GM23248 (cell line): ENCODE measurements at places on chromosomes 5 and 9. TPM values are rescaled to one million over a fixed set of nuclear protein-coding genes. Genes with fewer than 3 reads are reported as not detected.
A peak's percentile ranks its signal among the peaks of the same experiment; 100 is the strongest.

The TMEM38B gene
- total RNA-seq = 9.1 and 10.0 TPM in 2 replicates

The PRUNE2 gene
- total RNA-seq = 6.8 and 8.8 TPM in 2 replicates

The PCDHB9 gene
- total RNA-seq = 1.5 and 2.5 TPM in 2 replicates

GRCh38 chr5:135691044-135691443 is 112.3 kb upstream of the CXCL14 start:
- DNase-seq = no peak

GRCh38 chr9:137055385-137056364 is 1.8 kb upstream of the ENTPD2 start:
- DNase-seq = peak; percentile 53

The PCDHGA7 gene
- 0.43 and 1.6 TPM in 2 replicates for total RNA-seq

DNA sequence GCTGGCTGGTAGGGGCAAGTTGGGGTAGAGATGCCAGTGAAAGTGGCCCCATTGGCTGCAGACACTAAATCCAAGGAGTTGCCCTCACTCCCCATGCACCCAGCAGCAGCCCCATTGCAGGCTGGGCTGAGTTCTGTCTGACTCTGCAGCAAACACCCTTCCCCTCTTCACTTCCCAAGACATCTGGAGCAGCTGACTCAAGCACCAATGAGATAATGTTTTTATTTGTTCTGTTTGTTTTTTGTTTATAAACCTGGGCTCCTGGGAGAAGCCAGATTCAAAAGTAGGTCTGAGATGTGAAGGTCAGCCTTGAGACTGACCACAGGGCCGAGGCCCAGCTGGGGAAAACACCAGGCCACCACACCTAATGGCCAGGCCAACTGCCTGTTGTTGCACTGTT is 545.9 kb upstream of the KLF4 start:
- DNase-seq = peak; percentile 52

DNA sequence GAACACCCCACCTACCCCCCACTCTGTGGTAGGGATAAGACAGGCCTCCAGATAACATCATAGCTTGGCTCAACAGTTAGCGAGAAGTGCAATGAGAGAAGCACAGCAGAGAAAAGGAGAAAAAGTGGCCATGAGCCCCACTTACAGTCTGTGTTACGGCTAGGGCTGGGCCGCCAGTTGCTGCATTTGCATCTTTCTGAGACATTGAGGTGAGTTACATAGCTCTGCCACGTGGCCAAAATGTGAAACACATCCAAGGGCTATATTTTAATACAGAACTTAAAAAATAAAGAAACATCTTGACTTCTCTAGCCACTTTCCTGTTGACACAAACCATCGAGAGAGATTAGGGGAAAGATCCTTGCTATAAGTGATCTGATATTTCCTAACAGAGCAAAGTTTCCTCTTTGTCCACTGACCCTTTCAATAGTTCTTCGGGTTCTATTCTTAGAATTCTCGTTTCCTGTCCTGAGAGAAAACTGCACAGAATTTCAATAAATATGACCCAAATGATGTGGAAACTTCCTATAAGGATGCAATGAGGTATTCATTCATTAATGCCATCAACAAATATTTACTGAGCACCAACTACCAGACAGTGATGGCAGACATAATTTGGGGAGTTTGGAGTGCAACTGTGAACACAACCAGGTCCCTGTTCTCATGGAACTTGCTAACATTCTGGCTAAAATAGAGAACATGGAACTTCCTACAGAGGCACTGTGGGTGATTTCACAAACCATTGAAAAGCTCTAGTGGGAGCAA is 3.2 kb upstream of the TLE4 start:
- DNase-seq = no peak

The ROR2 gene
- total RNA-seq = 8.2 and 12.9 TPM in 2 replicates

GRCh38 chr9:3277200-3277599 is 248.6 kb downstream of the RFX3 start:
- no peak for DNase-seq

The FCN1 gene
- not detected in 2 replicates for total RNA-seq

The MCC gene
- total RNA-seq = 8.8 and 11.6 TPM in 2 replicates

DNA sequence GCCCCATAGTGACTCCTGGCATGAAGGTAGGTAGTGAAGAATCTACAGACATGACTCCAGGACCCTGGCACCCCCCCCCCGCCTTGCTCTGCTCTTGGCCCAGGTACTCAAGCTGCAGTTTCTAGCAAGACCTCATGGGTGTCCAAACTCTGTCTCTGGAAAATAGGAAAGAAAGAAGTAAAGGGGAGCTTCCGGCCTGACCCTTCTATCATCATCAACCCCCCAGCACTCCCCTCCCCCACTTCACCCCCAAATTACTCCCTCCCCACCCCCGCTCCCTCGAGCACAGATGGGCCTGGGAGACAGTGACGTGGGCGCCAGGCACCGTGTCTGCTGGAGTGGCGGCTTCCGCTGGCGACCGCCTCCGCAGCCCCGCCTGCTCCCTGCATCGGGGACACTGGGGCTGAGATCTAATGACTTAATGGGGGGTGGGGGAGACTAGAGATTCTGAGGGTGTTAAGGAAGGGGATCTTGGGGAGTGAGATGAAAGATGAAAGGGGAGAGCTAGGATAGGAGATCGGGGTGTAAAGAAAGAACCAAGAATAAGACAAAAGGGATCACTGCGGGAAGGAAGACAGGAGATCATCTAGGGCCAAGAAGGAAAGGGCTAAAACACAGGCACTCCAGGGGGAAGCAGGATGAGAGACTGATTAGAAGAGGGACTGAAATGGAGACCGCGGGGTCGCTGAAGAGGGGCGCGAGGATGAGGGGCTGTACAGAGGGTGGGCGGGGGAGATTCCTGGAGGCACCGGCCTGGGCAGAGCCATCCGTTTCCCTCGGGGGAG is 1.1 kb upstream of the DNAJB5 start:
- peak; percentile 79 for DNase-seq

DNA sequence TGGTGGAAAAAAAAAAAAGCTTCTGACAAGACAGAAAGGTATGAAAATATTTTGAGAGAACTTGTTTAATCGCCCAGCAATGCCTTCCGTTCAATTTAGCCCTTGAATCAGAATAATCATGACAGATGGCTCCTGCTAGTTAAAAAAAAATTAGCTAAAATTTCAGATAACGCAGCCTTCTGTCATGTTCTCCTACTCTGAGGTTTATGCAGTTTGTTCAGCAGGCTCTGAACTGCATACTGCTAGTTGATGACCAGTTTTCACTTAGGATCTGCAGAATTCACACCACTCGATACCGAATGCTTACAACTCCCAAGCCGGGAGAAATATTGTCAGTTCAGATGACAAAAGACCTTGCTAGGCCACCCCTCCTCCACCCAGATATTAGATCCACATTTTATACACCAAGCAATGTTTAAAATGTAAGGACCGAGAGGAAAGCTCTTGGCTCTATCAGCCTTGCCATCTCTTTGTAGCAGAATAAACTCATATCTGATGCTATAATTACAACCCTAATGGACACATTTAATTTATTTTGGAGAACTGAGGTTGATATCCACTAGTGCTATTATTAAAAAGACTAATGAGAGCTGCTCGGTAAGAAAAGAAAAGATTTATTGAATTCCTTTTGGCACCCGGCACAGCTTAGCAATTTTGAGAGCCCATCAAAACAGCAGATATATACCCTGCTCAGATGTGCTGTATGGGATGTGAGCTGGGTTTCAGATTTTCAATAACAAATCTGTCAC is 322.8 kb downstream of the GLIS3 start:
- DNase-seq = peak; percentile 73

DNA sequence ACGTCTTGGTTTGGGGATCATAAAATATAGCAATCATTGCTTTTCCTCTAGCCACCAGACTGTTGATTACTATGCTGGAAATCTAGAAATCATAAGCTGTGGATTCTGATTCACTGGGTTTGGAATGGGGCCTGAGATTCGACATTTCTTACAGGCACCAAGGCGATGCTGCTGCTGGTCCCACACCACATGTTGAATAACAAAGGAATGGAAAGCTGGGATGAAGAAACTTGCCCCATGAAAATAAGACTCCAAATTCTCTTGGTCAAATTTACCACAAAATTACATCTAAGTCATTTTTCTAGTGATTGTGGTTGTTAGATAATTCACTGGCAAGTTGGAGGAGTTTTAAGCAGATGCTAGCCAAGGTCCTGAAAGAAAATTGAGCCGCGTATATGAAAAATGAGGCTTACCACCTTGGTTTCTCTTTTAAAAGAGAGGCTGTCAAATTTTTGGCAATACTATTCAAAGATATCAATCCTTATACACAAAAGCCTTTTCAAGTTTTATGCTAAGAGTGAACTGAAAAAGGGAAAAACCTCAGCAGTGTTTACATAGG is 23.0 kb upstream of the MEIKIN start:
- peak; percentile 35 for DNase-seq

The HTR1A gene
- total RNA-seq = not detected in 2 replicates

GRCh38 chr5:107668154-107669095 is 2.3 kb downstream of the EFNA5 start:
- peak; percentile 2 for DNase-seq

GRCh38 chr9:16121601-16122286 is 568.9 kb downstream of the CCDC171 start:
- DNase-seq = peak; percentile 68

DNA sequence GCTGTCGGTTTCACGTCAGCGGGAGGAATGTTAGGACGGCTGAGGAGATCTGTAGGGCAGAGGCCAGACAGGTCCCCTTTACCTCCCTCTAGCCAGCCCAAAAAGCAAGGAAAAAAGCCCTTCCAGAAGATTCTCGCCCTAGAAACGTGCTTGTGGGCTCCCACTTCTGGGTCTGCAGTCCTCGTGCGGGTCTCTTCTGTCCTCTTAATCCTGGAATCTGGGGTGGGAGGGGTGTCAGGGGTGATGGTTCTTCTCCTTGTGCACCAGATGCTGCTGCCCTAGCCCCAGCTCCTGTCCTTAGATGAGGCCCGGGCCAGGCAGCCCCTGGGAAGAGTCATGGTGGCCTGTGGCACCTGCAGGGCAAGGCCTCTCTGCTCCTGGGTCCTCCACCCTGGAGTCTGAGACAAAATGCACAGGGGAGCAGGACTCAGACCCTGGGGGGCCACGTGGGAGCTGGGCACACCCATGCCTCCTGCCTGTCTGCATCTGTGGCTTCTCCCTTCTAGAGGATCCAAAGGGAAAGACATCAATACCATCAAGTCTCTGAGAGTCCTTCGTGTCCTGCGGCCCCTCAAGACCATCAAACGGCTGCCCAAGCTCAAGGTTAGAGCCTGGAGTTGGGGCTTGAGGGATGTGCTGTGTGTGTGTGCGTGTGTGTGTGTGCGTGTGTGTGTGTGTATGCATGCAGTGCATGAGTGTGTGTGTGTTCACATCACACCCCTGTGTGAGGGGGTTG is 174.2 kb downstream of the CACNA1B start:
- no peak for DNase-seq

The CD274 gene
- 4.2 and 4.3 TPM in 2 replicates for total RNA-seq

- DNase-seq = peak; percentile 33
These were observed 369.0 kb downstream of the ACTL7B start for GRCh38 chr9:108486831-108487230.

DNA sequence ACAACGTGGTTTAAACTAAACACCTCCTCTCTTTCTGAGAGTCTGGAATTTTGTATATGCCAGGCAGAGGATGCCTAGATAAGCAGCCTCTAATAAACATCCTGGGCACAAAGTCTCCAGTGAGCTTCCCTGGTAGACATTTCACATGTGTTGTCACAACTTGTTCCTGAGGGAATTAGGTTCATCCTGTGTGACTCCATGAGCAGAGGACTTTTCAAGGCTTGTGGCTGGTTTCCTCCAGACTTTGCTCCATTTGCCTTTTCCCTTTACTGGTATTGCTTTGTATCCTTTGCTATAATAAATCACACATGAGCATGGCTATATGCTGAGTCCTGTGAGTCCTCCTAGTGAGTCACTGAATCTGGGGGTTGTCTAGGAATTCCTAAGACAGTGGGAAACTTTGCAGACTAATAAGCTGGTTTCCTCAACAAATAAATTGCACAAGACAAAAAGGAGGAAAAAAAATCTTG is 77.4 kb downstream of the NR2F1-AS1 start:
- peak; percentile 96 for DNase-seq

- peak; percentile 95 for DNase-seq
These were observed 175.1 kb upstream of the PITX1 start for GRCh38 chr5:135208903-135209721.

DNA sequence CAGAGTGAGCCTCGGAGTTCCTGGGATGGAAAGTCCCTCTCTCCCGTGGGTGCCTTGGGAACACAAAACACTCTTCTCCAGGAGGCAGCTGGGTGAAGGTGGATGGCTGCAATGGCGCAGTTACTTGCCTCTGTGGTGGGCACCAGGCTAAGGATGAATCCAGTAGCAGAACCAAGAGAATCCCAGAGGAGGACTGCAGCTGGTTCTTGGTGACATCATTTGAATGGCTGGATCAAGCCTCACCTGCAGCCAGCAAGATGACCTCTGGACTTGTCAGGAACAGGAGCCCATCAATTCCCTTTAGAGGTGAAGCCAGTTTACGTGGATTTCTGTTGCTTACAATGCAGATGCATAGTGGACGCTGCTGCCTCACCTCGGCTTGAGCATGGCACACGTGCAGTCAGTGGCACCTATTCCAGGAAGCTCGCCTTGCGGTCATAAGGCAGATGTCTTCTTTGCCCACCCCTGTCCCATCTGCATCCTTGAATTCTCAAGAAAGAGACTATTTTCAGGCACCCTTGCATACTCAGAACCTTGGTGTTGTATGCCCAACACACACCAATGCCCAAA is 34.1 kb upstream of the ADAMTS2 start:
- DNase-seq = no peak

The PAPPA gene
- total RNA-seq = 30.3 and 31.5 TPM in 2 replicates

The CPLANE1 gene
- total RNA-seq = 19.5 and 24.6 TPM in 2 replicates

The LCN12 gene
- total RNA-seq = not detected in 2 replicates

DNA sequence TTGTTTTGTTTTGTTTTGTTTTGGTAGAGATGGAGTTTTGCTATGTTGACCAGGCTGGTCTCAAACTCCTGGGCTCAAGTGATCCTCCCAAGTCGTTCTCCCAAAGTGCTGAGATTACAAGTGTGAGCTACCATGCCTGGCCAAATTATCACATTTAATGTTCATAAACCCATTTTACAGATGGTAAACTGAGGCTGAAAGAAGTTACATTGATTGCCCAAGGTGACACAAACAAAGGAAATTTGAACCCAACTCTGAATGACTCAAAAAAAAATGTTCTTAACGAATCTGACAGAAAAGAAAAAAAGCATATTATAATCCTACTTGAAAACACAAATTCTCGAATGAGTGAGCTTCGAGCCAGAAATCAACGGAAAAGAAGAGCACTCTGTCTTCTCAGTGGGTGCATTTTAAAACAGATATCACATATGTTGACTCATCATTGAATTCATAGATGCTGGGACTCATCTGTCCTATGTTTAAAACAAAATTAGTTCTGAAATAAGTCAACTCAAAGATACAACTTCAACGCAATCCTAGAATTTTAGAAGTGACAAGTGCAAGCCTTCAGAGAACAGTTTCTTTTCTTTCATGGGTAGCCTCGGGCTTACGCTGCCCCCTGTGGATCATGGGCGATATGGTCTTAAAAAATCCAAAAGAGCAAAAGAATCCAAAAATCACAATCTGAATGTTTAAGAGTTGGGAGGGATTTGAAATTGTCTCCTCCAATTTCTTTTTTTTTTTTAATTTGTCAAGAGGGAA is 28.4 kb downstream of the TIMD4 start:
- peak; percentile 30 for DNase-seq
